ENCODE measurements at places on chromosomes 7 and 10.
A peak's percentile ranks its signal among the peaks of the same experiment; 100 is the strongest.

DNA sequence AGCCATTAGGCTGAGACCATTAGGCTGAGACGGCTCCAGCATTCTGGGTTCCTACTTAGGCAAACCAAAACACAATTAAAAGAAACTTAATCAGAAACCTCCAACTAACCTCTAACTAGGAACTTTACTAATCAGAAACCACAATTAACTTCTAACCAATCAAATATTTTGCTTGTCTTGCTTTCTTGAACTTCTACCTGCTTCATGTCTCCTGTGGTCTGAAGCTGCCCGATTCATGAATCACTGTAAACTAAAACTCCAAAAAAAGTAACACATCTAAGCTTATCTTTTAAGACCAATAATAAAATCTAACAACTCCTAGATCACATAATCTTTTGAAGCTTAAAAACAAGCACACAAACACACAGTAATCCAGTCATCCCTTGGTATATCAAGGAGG, 76.1 kb downstream of the PDSS1 start:
- H3K27me3 ChIP-seq: no peaks in the 10 kb centered on the region
- no peak for DNase-seq
- H3K36me3 ChIP-seq: peaks cover 2% of the 10 kb centered on the region
- H3K27ac ChIP-seq: no peak overlapping the region
- no peak overlapping the region for H3K4me3 ChIP-seq

DNA sequence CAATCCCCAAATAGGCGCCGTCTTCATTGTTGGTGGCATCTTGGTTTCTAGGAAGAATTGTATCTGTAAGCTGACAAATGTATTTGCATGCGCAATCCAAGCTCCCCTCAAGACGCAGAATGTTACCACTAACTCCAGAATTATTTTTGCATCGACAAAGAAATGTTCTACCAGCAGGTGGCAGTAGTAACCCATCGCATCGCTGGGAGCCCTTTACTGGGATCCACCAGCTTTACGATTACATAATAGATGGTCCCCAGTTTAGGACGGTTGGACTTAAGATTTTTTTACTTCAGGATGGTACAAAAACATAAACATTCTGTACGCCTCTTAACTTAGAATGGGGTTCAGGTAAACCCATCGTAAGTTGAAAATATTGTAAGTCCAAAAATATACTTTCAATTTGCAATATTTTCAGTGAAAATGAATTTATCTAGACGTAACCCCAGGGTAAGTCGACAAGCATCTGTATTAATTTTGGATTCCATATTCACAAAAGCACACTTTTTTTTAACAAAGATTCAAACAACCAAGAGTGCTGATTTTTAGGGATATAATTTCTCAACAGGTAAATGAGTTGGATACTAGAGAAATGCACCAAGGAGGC, 114.0 kb upstream of the COBL start:
- H3K4me1 ChIP-seq: no peaks in the 10 kb centered on the region
- H3K27me3 ChIP-seq: peaks cover 47% of the 10 kb centered on the region
- H3K36me3 ChIP-seq: no peaks in the 10 kb centered on the region
- DNase-seq: no peak

- H3K4me1 ChIP-seq: peaks cover 15% of the 10 kb centered on the region
- H3K4me3 ChIP-seq: no peak overlapping the region
- DNase-seq: no peak
- no peak overlapping the region for H3K27ac ChIP-seq
- H3K27me3 ChIP-seq: peaks cover 6% of the 10 kb centered on the region
Measured at GRCh38 chr7:157430721-157431120, 93.9 kb downstream of the DNAJB6 start.

GRCh38 chr7:151517601-151518104, 2.0 kb downstream of the RHEB start:
- peaks cover 12% of the 10 kb centered on the region for H3K36me3 ChIP-seq
- H3K4me3 ChIP-seq: peak overlapping the region; percentile 90
- no peak for DNase-seq
- H3K27ac ChIP-seq: peak overlapping the region; percentile 98
- H3K4me1 ChIP-seq: peaks cover 25% of the 10 kb centered on the region
- no peaks in the 10 kb centered on the region for H3K27me3 ChIP-seq

DNA sequence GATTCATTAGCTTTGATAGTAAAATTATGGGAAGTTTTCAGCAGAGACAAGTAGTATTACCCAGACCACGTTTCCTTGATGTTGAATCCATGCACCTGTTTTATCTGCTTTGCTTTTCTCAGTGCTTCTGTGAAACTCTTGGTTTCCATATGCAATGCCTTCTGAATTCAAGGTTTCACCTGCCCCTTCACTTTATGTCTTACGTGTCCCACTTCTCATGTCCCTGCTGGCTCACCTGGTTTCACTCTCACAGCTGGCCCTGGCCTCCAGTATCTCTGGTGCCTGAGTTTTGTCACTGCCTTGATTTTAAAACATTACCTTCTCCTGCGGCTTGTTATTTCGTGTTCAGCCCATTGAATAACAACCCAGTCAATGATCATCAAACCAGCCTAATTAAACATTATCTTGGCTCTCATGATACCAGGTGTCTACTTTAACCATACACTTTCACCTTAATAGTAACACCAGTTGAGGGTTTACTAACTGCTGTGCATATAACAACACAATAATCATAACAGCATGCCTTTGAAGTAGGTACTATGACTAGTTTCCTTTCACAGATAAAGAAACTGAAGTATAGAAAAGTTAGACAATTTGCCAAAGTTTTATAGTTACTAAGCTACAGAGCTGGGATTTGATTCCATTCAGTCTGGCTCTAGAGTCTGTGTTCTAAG, 175.7 kb upstream of the PCLO start:
- DNase-seq: no peak
- no peak overlapping the region for H3K4me3 ChIP-seq
- H3K36me3 ChIP-seq: no peaks in the 10 kb centered on the region

DNA sequence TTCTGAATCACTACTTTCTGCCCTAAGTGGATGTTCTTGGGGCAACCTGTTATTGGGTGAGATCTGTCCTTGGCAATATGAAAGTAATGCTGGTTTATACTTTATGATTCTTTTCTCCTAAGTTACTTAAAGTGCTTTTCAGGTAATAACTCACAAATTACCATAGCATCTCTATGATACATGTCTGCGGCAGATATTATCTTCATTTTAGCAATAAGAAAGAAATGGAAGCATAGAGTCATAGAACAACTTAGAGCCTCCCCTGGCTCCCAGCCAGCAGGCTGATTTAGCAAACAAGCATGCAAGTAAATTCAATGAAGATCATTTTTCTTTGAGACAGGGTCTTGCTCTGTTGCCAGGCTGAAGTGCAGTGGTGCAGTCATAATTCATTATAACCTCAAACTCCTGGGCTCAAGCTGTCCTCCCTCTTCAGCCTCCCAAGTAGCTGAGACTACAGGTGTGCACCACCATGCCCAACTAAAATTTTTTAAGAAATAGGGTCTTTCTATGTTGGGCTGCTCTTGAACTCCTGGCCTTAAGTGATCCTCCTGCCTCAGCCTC, 38.1 kb upstream of the GRM8 start:
- H3K27ac ChIP-seq: no peak overlapping the region
- no peak for DNase-seq
- no peak overlapping the region for H3K4me3 ChIP-seq
- H3K36me3 ChIP-seq: no peaks in the 10 kb centered on the region

GRCh38 chr10:11049806-11050205, 32.1 kb downstream of the CELF2 start:
- no peak overlapping the region for H3K27ac ChIP-seq
- H3K4me1 ChIP-seq: peaks cover 16% of the 10 kb centered on the region
- no peak for DNase-seq
- H3K36me3 ChIP-seq: no peaks in the 10 kb centered on the region
- no peak overlapping the region for H3K4me3 ChIP-seq

DNA sequence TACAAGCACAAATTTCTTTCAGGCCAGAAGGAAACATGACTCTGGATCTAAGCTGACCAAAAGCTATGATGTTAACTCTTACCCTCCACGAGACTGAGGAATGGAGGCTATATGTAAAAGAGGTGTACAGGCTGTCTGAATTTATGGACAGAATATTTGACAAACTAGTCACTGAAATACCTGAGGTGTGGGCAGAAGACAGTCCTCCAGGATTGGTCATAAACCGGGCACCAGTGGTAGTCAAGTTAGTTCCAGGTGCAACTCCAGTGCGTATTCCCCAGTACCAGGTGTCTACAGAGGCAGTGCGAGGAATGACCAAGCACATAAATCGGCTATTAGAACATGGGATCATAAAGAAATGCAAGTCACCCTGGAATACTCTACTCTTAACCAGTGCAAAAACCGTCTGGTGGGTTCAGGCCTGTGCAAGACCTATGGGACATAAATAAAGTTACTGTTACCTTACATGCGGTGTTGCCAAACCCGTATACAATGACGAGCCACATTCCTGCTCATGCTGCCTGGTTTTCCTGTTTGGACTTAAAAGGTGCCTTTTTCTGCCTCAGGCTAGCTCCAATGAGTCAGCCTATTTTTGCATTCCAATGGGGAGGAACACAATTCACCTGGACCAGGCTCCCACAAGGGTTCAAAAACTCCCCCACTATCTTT, 6.7 kb upstream of the CYREN start:
- peaks cover 38% of the 10 kb centered on the region for H3K36me3 ChIP-seq
- H3K27me3 ChIP-seq: no peaks in the 10 kb centered on the region
- no peak overlapping the region for H3K4me3 ChIP-seq
- H3K27ac ChIP-seq: no peak overlapping the region

DNA sequence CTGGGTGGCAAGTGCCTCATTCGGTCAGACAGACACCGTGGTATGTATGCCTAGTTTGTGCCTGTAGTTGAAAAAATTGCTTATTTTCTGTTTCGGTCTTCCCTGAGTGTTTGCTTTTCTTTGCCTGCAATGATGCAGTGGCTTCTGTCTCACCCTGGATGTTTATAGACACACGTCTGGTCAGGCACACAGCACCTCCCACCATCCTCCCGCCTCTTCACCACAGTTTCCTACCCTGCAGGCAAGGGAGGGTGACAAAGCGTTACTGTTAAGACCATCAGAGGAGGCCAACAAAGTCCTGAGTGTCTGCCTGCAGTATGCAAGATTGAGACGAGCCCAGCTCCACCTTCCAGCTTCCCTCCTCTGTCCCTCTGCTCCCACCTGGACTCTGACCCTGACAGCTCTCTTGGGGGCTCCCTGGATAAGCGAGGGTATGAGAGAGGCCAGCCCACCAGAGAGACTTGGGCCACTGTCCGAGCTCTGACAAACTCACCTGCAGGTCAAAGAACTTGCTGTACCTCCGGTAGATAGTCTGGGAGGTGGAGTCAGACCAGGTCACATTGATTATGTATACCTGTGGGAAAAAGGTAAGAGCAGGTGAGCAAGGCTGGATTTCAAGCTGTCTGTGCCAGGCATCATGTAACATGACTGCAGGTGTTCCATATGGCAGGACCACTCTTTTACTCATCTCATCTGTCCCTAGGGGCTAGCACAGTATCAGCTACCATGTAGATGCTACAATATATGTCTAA, 54.4 kb downstream of the SH3PXD2A start:
- H3K36me3 ChIP-seq: peaks cover 9% of the 10 kb centered on the region
- H3K4me1 ChIP-seq: peaks cover 14% of the 10 kb centered on the region
- no peak for DNase-seq
- H3K4me3 ChIP-seq: no peak overlapping the region
- H3K27ac ChIP-seq: no peak overlapping the region

DNA sequence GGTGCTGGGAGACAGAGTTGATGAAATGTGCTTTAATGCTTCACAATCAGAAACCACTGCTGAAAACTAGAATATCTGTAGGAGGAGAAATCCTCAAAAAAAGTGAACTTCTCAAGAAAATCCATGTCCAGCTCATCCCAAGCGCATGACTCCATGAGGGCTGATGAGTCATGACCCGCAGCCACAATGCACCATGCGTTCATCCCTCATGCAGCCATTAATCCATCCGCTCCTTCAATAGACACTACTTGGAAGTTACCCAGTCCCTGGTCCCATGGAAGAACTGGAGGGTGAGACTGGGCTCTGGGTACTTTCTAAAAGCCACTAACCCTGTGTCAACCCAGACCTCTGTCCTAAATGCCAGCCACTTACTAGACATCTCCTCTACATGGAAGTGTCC, 24.4 kb downstream of the TMEM273 start:
- peaks cover 58% of the 10 kb centered on the region for H3K27me3 ChIP-seq
- H3K27ac ChIP-seq: no peak overlapping the region
- H3K36me3 ChIP-seq: no peaks in the 10 kb centered on the region
- H3K4me3 ChIP-seq: no peak overlapping the region
- no peaks in the 10 kb centered on the region for H3K4me1 ChIP-seq

GRCh38 chr7:30182814-30183213, 48.0 kb downstream of the MTURN start:
- no peak overlapping the region for H3K4me3 ChIP-seq
- no peaks in the 10 kb centered on the region for H3K27me3 ChIP-seq
- H3K4me1 ChIP-seq: no peaks in the 10 kb centered on the region
- no peaks in the 10 kb centered on the region for H3K36me3 ChIP-seq
- H3K27ac ChIP-seq: no peak overlapping the region
- no peak for DNase-seq

DNA sequence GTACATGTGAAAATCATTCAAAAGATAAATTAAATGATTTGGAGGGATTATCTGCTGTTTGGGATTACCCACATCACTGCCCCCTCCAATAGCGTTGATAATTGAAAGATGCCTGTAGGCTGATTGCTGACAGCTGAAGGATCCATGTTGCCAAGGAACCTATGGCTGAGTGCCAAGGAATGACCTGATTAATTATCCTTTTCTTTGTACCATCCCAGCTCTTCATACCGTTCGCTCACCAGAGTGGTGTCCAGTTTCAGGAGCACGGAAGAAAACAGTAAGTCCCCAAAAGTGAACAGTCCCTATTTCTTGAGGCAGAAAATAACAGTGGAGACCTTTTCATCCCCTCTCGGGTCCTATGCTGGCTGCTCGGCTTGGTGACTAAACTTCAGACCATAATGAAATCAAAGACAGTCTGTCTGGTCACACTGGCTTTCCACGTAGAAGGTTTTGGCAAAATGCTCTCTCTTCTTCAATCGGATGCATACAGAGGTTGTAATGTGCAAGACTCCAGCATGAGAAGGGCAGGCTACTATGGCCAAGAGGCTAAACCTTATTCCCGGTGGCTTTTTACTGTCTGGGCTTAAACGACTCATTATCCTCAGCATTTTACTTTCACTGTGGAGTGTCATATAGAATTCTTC, 108.8 kb downstream of the SPAG6 start:
- H3K36me3 ChIP-seq: no peaks in the 10 kb centered on the region
- peaks cover 23% of the 10 kb centered on the region for H3K4me1 ChIP-seq
- no peak for DNase-seq
- no peaks in the 10 kb centered on the region for H3K27me3 ChIP-seq
- peak overlapping the region; percentile 16 for H3K4me3 ChIP-seq
- H3K27ac ChIP-seq: peak overlapping the region; percentile 74

GRCh38 chr7:151168003-151168786, 701 bp upstream of the GBX1 start:
- peaks cover 52% of the 10 kb centered on the region for H3K27me3 ChIP-seq
- peak; percentile 59 for DNase-seq
- H3K36me3 ChIP-seq: no peaks in the 10 kb centered on the region
- peaks cover 2% of the 10 kb centered on the region for H3K4me1 ChIP-seq

GRCh38 chr10:97549587-97550322, 22.8 kb upstream of the ANKRD2 start:
- no peaks in the 10 kb centered on the region for H3K27me3 ChIP-seq
- H3K36me3 ChIP-seq: no peaks in the 10 kb centered on the region
- peaks cover 36% of the 10 kb centered on the region for H3K4me1 ChIP-seq
- DNase-seq: no peak
- H3K27ac ChIP-seq: peak overlapping the region; percentile 94
- H3K4me3 ChIP-seq: no peak overlapping the region

- DNase-seq: no peak
- H3K36me3 ChIP-seq: no peaks in the 10 kb centered on the region
Measured at GRCh38 chr10:113496111-113497109, 56.4 kb upstream of the HABP2 start.

Measured in mesothelial cell of epicardium (in vitro differentiated cells).